ENCODE measurements at places on chromosomes 1 and 21. TPM values are rescaled to one million over a fixed set of nuclear protein-coding genes. Genes with fewer than 3 reads are reported as not detected.

GRCh38 chr1:228783418-228784040 lies 48.2 kb downstream of the RHOU start:
- H3K27ac ChIP-seq: no peak overlapping the region
- no peak for ATAC-seq
- H3K4me1 ChIP-seq: no peaks in the 10 kb centered on the region
- H3K4me3 ChIP-seq: no peak overlapping the region
- no peaks in the 10 kb centered on the region for H3K27me3 ChIP-seq

Gene CLDN8
- total RNA-seq: not detected

- no peaks in the 10 kb centered on the region for H3K4me1 ChIP-seq
- H3K36me3 ChIP-seq: no peaks in the 10 kb centered on the region
- no peak overlapping the region for H3K4me3 ChIP-seq
- no peak overlapping the region for H3K27ac ChIP-seq
Observed at GRCh38 chr1:207713529-207713928, 38.3 kb upstream of the CD46 start.

DNA sequence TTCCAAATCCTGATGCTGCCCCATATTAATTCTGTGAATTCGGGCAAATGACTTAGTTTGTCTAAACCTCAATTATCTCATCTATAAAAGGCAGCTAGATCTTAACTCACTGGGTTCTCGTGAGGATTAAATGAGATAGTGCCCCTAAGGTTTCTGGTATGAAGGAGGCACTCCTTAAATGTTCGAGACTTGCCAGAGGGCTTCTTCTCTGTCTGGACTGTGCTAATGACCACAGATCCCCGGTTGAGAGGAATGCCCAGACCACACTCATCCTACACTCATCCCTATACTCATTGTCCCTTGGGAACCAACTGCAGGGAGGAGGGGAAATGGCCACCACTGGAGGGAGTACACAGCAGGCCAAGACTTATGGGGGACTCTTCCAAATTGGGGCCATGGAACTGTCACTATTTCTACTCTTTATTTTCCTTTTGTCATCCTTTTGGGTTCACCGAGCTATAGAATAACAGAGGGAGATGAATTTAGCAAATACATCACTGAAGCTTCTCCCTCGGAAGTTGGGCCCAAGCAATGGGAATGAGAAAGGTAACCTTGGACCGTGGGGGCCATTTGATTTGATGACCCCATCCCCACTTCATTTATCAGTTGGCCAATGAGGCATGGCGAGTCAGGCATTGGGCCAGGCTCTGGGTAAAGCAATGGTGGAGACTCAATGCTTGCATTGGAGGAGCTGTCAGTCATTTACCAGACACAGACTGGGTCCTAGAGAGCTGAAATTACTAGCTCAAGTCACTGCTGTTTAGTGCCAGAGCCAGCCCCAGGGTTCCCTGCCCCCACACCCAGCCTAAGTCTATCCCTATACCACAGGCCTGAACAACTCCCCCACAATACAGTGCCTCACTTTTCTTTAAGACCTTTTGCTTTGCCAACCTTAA lies 5.1 kb downstream of the ATF3 start:
- H3K4me1 ChIP-seq: peaks cover 45% of the 10 kb centered on the region
- peak overlapping the region; percentile 39 for H3K4me3 ChIP-seq
- peak overlapping the region; percentile 68 for H3K27ac ChIP-seq
- H3K36me3 ChIP-seq: peaks cover 86% of the 10 kb centered on the region

Gene CRYAA
- total RNA-seq: not detected

Gene C21orf58
- 24.3 TPM for total RNA-seq

- no peaks in the 10 kb centered on the region for H3K36me3 ChIP-seq
- H3K27ac ChIP-seq: no peak overlapping the region
- H3K27me3 ChIP-seq: peaks cover 57% of the 10 kb centered on the region
Observed at GRCh38 chr1:29471487-29472313, 235.4 kb downstream of the PTPRU start.

DNA sequence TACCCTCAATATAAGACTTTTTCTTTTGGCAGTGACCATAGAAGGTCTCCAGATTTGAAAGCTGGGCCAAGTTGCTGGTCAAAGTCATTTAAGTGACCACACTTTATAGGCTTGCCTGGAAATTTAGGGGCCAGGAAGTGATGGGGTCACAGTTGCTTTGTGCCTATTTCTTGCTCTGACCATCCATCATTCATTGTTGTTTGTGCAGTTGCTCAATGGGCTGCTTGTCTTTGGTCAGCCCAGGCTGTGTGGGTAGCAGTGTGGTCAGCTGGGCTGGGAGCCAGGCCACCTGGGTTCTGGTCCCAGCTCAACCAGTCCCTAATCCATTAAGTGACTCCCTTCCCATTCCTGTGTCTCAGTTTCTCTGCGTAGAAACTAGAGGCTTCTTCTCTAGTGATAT lies 2.1 kb upstream of the OTUD7B start:
- H3K4me1 ChIP-seq: peaks cover 16% of the 10 kb centered on the region
- H3K27ac ChIP-seq: no peak overlapping the region
- no peak overlapping the region for H3K4me3 ChIP-seq
- ATAC-seq: no peak

GRCh38 chr21:34743831-34744230 lies 75.0 kb downstream of the CLIC6 start:
- no peak overlapping the region for H3K4me3 ChIP-seq
- H3K27me3 ChIP-seq: peaks cover 21% of the 10 kb centered on the region
- H3K36me3 ChIP-seq: no peaks in the 10 kb centered on the region
- ATAC-seq: no peak
- no peaks in the 10 kb centered on the region for H3K4me1 ChIP-seq
- H3K27ac ChIP-seq: no peak overlapping the region

DNA sequence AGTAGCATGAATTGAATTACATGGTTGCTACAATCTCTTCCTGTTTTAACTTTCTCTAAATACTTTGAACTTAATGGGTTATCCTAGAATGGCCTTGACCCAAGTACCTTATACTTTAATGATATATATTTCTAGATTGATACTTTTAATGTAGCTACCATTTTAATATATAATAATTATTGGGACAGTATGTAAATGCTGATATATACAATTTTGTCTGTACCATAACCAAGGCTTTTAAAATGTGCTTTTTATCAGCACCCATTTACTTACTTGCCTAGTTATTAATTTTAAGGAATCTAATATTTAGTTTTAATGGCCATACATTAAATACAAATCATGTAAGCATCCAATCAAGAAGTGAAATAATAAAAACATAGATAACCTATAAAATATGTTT lies 13.4 kb downstream of the HIPK1 start:
- peaks cover 61% of the 10 kb centered on the region for H3K4me1 ChIP-seq
- ATAC-seq: no peak
- H3K4me3 ChIP-seq: no peak overlapping the region
- peaks cover 77% of the 10 kb centered on the region for H3K36me3 ChIP-seq
- H3K27ac ChIP-seq: no peak overlapping the region
- H3K27me3 ChIP-seq: no peaks in the 10 kb centered on the region

DNA sequence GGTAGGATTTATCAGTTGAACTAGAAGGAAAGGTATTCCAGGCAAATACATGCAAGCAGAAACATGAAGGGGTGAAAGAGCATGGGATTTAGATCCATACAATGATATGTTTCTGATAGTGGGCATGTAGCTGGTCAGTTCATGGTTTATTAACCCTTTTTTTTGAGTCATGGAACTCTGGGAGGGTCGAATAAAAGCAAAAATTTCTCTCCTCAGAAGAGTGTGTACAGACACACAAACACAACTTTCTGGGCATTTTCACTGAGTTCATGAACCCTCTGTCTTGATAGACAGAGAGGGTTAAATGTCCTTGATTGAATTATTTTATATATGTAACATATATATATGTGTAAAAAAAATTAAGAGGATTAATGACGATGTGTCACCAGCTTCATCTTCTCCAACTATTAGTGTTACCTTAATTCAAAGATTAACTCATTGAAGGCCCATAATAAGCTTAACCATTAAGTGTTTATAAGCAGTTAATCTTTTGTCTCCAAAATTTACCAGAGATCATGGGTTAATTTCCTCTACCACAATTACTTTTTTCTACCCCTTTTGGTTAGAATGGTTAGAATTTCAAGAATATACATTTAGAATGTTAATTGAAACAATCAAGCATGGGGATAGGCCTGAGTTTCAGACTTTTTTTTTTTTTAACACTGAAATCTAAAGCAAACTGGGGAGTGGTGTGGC lies 4.6 kb downstream of the JUN start:
- H3K27ac ChIP-seq: no peak overlapping the region
- ATAC-seq: no peak
- H3K36me3 ChIP-seq: peaks cover 27% of the 10 kb centered on the region
- peaks cover 12% of the 10 kb centered on the region for H3K4me1 ChIP-seq

- no peak overlapping the region for H3K4me3 ChIP-seq
- no peak overlapping the region for H3K27ac ChIP-seq
- no peaks in the 10 kb centered on the region for H3K4me1 ChIP-seq
- peaks cover 4% of the 10 kb centered on the region for H3K27me3 ChIP-seq
- no peaks in the 10 kb centered on the region for H3K36me3 ChIP-seq
Observed at GRCh38 chr1:176829261-176829660, 335.3 kb downstream of the ASTN1 start.

DNA sequence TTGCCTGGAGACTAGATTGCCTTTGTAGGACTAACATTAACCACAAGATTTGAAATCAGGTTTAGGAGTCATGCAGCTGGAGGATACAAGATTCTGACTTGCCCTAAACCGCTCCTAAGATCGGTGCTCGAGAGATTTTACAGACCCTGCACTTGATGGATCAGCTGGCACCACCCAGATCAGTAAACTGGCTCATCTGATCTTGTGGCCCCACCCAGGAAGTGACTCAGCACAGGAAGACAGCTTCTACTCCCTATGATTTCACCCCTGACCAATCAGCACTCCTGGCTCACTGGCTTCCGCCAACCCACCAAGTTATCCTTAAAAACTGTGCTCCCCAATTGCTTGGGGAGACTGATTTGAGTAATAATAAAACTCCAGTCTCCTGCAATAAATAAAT lies 876 bp upstream of the CATSPERE start:
- no peak for ATAC-seq
- H3K36me3 ChIP-seq: no peaks in the 10 kb centered on the region

GRCh38 chr21:38794978-38795377 lies 10.8 kb upstream of the ETS2 start:
- peaks cover 5% of the 10 kb centered on the region for H3K4me1 ChIP-seq
- H3K27me3 ChIP-seq: peaks cover 6% of the 10 kb centered on the region
- H3K27ac ChIP-seq: no peak overlapping the region
- no peaks in the 10 kb centered on the region for H3K36me3 ChIP-seq
- H3K4me3 ChIP-seq: no peak overlapping the region

DNA sequence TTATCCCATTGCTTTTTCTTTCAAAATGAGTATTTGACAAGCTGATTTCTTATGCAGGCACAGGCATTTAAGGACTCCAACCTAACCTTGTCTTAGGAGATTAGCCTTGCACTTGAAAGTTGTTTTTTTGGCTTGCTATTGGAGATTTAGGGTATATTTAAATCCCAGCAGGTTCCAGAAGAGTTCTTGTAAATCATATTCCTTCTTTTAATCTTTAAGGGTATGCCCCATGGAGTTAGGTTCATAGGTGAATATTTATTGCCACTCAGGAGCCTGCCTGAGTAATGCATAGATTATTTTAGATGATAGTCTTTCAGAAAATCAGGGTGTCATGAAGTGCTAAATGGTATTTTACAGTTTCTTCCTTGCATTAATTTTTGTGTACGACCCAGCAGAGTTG lies 146.5 kb downstream of the PATJ start:
- H3K27me3 ChIP-seq: no peaks in the 10 kb centered on the region
- H3K36me3 ChIP-seq: peaks cover 50% of the 10 kb centered on the region
- no peak overlapping the region for H3K4me3 ChIP-seq
- H3K27ac ChIP-seq: no peak overlapping the region

- H3K4me3 ChIP-seq: no peak overlapping the region
- no peak for ATAC-seq
- peaks cover 9% of the 10 kb centered on the region for H3K27me3 ChIP-seq
- peaks cover 12% of the 10 kb centered on the region for H3K4me1 ChIP-seq
Observed at GRCh38 chr21:33898586-33898985, 17.0 kb downstream of the ATP5PO start.

Gene EXO1
- total RNA-seq: 50.2 TPM

Gene FCRL1
- not detected for total RNA-seq

Gene SPATA17
- total RNA-seq: not detected

Gene BEST4
- 0.97 TPM for total RNA-seq

GRCh38 chr1:178196631-178197030 lies 102.7 kb downstream of the RASAL2 start:
- ATAC-seq: no peak
- H3K4me3 ChIP-seq: no peak overlapping the region
- H3K27ac ChIP-seq: no peak overlapping the region
- H3K27me3 ChIP-seq: no peaks in the 10 kb centered on the region

GRCh38 chr1:240607006-240607405 lies 4.9 kb downstream of the GREM2 start:
- H3K4me3 ChIP-seq: peak overlapping the region; percentile 11
- H3K4me1 ChIP-seq: peaks cover 14% of the 10 kb centered on the region
- no peak for ATAC-seq
- H3K27me3 ChIP-seq: no peaks in the 10 kb centered on the region
- no peak overlapping the region for H3K27ac ChIP-seq

- ATAC-seq: peak; percentile 83
- H3K27ac ChIP-seq: peak overlapping the region; percentile 96
- H3K27me3 ChIP-seq: no peaks in the 10 kb centered on the region
- peaks cover 32% of the 10 kb centered on the region for H3K4me1 ChIP-seq
- no peaks in the 10 kb centered on the region for H3K36me3 ChIP-seq
Observed at GRCh38 chr1:210332719-210333398, 4.2 kb downstream of the HHAT start.

Gene B3GALT2
- 1.4 TPM for total RNA-seq

Gene COA7
- 32.8 TPM for total RNA-seq

Gene FBXO44
- total RNA-seq: 13.8 TPM

DNA sequence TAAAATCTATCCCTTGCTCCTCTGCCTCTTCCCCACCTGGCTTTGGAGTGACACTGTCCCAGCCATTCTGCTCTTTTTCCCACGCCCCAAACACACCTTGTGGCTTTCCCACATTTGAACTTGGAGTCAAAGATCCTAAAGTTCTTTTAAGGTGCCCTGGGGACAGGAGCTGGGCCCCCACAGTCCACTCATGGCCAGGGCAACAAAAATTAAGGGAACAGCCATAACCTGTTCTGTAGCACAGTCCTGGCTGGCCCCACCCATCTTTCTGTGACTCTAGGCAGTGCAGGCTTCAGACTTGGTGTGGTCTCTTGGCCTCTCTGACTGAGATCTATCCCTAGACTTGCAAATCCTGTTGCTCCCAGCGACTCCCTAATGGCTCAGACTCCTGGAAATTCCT lies 143.0 kb upstream of the MAGI3 start:
- H3K27me3 ChIP-seq: peaks cover 20% of the 10 kb centered on the region
- H3K4me1 ChIP-seq: no peaks in the 10 kb centered on the region
- H3K27ac ChIP-seq: no peak overlapping the region
- no peak overlapping the region for H3K4me3 ChIP-seq

- H3K27me3 ChIP-seq: no peaks in the 10 kb centered on the region
- no peak overlapping the region for H3K27ac ChIP-seq
- no peak overlapping the region for H3K4me3 ChIP-seq
- peak; percentile 58 for ATAC-seq
- no peaks in the 10 kb centered on the region for H3K4me1 ChIP-seq
Observed at GRCh38 chr1:103514920-103515503, 10.5 kb upstream of the RNPC3 start.
